Activated CD4-positive, alpha-beta T cell treated with anti-CD3 and anti-CD28 coated beads, Interleukin-2, amount 50 U/mL, for 48 hours (primary cell): ENCODE measurements at places on chromosomes 1 and 21.

DNA sequence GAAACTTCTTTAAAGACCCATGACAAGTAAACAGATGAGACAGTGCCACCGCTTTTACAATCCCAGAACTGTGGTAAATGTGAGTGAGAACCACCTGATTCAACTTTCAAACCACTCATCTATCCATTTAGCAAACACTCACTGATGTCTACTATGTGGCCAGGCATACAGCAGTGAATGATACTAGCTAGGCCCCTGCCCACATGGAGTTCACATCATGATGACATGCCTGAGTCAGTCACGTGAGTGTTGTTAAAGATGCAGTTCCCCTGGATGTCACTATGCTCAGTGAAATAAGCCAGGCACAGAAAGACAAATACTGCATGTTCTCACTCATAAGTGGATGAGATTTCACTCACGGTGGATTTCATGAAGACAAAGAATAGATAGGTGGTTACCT is 28.4 kb downstream of the STX6 start:
- DNase-seq: peak; percentile 26

GRCh38 chr1:61109158-61109557 is 26.8 kb downstream of the NFIA start:
- DNase-seq: no peak

DNA sequence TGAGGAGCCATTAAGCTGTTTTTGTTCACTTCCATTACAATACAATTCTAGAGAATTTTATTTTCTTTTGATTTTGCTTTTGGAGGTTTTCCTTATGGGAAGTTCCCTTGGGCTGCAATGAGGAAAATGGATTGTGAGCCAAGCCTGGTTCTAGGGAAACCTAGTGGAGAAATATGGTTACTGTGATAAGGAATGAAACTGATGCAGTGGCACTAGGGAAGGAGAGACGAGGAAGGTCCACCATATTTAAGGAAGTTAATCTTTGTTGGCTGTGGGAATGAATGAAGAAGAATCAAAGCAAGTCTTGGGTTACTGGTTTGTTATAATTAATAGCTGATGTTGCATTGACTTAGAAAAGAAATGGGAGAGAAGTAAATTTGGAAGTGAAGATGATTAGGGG is 28.4 kb downstream of the CHML start:
- no peak for DNase-seq

GRCh38 chr1:216390956-216391355 is 32.3 kb downstream of the USH2A start:
- DNase-seq: no peak

DNA sequence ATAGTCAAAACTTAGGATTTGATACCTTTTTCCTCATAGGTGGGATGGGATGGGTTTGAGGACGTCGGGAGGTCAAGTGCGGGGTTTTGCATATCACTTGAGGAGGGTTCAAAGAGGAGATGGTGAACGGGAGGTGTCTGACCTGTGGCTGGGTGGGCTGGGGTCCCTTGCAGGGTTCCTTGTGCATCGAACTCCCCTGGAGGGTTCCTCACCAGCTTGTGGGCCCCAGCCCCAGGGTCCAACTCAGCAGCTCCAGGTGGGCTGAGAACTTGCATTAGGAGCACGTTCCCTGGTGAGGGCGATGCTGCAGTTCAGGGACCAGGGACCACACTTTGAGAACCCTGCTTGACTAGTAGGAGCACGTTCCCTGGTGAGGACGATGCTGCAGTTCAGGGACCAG is 23.2 kb downstream of the TRPM2 start:
- no peak for DNase-seq

DNA sequence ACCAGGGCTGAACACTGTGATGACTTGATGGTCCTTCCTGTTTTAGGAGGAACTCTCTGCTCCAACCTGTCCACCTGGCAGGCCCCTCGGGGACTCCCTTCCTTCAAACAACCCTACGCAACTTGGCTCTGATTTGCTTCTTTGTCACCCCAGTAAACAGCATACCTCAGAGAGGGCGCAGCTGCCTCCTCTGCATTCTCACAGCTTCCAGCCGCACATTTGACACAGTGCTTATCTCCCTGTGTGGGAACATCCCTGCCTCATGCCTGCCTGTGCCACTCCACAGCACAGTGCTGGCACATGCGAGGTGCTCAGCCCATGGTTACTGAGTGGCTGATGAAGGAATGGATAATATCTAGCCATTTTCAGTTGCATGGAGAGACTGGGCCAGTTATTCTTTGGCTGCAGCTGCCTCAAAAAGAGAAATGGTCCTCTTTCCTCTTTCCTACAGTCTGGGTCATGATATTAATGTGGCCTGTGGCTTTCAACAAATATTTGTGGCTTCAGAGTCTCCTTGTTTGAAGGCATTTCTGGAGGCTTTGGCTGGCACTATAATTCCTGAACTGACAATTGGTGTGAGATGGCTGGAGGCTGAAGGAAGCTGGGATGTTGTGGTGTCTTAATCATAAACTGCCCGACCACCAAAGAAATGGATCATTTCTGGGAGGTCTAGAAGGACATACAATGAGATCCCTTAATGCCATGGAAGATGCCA is 77.9 kb downstream of the TENT5C start:
- no peak for DNase-seq

DNA sequence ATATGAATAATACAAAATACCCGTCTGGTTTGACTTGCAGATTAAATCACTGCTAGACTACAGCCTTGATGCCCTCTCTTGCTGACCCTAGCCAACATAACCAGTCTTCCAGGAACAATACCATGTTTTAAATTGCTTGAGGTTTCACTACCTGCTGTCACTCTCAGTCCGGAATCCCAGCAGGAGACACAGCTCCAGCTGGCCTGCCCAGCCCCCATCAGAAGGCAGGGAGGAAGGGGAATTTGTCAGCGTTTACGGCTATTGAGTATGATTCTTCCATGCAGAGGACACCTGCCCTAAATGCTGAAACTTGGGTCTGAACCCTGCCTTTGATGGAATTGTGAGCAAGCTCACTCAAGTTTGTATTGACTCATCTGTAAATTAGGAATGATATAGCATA is 33.0 kb downstream of the ZNF496 start:
- DNase-seq: no peak

DNA sequence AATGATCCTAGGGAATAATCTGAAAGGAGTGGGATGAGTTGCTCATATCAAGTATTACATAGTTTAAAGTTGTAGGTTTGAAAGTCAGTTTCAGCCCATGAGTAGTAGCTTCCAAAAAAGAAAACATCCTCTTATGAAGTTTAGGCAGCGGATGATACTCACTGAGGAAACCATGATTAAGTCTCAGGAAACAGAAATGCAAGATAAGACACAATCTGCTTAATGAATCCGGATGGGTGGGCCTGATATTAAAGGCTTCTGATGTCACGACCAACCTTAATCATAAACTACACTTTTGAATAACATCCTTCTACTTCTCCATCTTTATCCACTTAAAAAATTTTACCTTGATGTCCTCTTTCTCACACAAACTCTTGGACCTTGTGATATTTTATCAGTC is 61.8 kb downstream of the S1PR1 start:
- no peak for DNase-seq

DNA sequence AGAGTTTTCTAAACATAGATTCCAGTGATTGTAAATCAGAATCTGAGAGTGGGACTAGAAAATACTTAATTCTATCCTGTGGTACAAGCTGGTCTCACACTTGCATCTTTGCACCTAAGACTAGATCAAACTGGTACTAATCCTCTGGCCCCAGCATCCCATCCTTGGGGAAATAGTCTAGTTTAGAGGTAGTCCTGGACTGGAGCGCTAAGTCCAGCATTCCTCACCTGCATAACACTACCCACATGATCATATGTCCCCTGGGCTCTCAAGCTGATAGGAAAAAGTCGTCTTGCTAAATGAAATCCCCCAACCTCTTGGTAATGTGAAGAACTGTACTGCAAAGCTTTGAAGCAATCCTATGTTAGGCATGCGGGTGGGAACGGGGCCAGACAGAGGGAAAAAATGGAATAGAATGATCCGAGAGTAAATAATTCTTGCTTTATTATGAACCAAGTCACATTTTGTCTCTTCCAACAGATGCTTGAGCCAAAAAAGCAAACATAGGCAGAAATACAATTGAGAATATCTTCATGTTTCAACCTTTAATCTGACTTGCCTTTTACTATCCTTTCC is 4.8 kb downstream of the COX20 start:
- no peak for DNase-seq

- DNase-seq: no peak
These were observed 299.9 kb upstream of the PLD5 start for GRCh38 chr1:242824435-242824834.
